Activated T-helper 2 cell treated with anti-CD3 and anti-CD28 coated beads, Interferon-gamma antibody, Interleukin-2, Interleukin-4, amounts not matched to agents 10 μg/mL and 5 μg/mL and 100 μg/mL, durations not matched to agents 14 hours and 24 hours and 36 hours (primary cell): ENCODE measurements at places on chromosomes 16 and 17.

- H3K36me3 ChIP-seq, result no peaks in the 10 kb centered on the region
- no peak overlapping the region for H3K27ac ChIP-seq
- no peaks in the 10 kb centered on the region for H3K27me3 ChIP-seq
- no peaks in the 10 kb centered on the region for H3K4me1 ChIP-seq
- no peak for DNase-seq
- no peak overlapping the region for H3K4me3 ChIP-seq
Observed at GRCh38 chr17:14856176-14856575, 408.9 kb downstream of the PMP22 start.

DNA sequence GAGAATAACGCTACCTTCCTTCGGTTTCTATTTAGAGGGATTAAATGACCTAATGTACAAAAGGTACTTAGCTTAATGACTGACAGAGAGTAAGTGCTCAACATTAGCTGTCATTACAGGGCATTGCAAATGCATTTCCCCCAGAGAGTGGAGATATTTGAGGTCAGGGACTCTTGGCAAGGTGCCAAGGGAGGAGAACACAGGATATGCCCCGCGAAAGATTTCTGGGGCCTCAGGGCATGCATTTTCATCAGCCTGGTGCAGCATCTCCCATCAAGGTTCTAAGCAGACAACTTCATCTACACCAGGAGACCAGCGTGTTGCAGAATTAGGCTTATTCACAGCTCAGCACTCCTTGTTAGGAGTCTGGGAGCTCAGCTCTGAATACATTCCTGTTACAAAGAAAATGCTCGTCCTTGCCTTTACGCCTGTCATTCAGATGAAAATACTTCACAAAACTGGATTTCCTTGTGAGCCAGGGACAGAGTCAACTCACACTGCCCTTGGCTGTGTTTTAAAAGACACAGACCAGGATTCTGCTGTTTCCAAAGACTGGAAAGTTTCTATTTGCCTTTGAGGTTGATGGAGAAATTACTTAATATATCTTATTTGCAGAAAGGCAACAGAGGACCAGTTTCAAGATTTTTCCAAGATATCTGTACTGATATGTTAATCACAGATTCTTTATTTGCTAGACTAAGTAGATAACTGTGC is 108.2 kb downstream of the VAT1L start:
- H3K36me3 ChIP-seq, result no peaks in the 10 kb centered on the region
- H3K27me3 ChIP-seq, result no peaks in the 10 kb centered on the region
- H3K27ac ChIP-seq, result no peak overlapping the region
- H3K4me3 ChIP-seq, result no peak overlapping the region
- DNase-seq, result no peak

DNA sequence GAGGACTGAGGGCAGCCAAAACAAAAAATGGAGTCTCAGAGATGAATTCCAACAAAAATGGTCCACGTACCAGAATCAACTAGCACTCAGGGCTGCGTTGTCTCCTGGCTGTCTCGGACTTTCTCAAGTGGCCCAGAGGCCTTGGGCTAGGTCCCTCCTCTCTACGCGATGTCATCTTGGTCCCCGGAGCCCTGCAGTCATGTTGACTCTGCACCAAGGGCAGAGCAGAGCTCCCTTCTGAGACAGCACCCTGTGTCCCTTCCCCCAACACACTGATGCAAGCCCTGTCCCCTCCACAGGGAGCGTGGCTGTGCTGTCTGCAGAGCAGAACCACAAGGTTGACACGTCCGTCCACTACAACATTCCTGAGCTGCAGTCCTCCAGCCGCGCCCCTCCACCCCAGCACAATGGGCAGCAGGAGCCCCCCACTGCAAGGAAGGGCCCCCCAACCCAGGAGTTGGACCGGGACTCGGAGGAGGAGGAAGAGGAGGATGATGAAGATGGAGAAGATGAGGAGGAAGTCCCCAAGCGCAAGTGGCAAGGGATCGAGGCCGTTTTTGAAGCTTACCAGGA is 20.8 kb downstream of the GINS2 start:
- no peaks in the 10 kb centered on the region for H3K27me3 ChIP-seq
- peaks cover 82% of the 10 kb centered on the region for H3K36me3 ChIP-seq
- no peak overlapping the region for H3K4me3 ChIP-seq

DNA sequence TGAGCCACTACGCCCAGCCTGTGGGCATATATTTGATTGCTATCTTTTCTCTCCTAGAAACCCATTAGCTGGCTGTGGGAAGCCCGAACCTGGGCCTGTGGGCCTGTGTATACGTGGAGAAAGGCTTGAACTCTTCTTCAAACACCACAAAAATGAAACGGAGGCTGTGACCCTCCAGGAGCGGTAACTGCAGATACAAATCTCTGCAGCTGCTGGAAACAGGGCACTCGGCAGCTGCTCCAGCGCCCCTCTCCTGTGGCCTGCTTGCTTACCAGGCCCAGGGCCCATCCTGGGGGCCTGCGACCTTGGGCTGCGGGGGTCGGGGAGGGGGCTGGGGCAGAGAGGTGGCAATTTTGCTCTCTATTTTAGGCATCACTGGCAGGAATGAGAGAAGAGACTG is 28.0 kb upstream of the MTSS2 start:
- no peak overlapping the region for H3K4me3 ChIP-seq
- no peak overlapping the region for H3K27ac ChIP-seq
- no peaks in the 10 kb centered on the region for H3K27me3 ChIP-seq

DNA sequence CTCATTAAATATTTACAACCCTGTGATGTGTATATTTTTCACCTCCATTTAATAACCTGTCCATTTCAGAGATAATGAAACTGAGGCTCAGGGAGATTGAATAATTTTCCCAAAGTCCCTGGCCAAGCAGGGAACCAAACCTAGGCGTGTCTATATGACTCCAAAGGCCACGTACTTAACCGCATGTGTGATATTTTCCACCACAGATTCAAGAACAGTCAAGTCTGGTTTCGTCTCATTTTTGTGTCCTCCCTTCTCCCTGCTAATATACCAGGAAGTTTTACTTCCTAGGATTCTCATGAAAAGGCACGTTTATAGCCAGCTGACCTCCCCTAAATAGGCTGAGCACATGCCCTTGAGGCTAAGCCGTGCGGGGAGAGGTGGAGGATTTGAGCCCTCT is 15.3 kb downstream of the WFIKKN2 start:
- peaks cover 28% of the 10 kb centered on the region for H3K27me3 ChIP-seq
- no peaks in the 10 kb centered on the region for H3K36me3 ChIP-seq
- DNase-seq, result no peak
- H3K27ac ChIP-seq, result no peak overlapping the region

DNA sequence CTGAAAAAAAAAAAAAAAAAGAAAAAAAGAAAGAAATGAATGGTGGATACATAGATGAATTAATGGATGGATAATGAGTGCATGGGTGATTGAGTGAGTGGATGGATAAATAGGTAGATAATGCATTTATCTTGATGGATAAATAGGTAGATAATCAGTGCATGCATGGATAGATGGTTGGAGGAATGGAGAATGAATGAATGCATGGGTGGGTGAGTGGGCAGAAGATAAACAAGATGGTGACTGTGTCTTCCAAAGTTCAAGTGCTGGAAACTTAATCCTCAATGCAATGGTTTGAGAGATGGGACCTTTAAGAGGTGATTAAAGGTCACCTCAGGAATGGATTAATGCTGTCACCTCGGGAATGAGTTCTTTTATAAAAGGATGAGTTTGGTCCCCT is 6.8 kb upstream of the RNF112 start:
- no peak overlapping the region for H3K4me3 ChIP-seq
- H3K27ac ChIP-seq, result no peak overlapping the region
- no peak for DNase-seq
- H3K4me1 ChIP-seq, result no peaks in the 10 kb centered on the region
- no peaks in the 10 kb centered on the region for H3K36me3 ChIP-seq
